ENCODE measurements at places on chromosomes 3 and 15.
A peak's percentile ranks its signal among the peaks of the same experiment; 100 is the strongest.

- DNase-seq = no peak
Measured at GRCh38 chr3:23837691-23838090, 31.9 kb downstream of the UBE2E1 start.

GRCh38 chr3:30428251-30428650 lies 178.2 kb upstream of the TGFBR2 start:
- peak; percentile 46 for DNase-seq

DNA sequence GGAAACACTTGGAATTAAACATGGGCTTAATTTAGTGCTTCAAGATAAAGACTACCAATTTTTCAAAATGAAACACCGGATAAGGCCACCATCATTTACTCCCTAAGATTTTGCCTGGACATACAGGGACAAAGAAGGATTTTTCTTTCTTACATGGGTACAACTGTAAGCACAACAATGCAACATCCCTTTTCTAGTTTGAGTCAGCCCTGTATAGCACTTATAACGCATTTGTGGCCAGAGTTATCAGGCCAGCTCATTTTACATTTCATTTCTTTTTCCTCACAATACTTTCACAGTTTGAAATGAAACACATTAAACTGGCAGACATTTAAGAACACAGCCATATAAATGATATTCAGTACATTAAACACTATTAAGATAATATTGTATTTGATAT lies 9.8 kb upstream of the SUCNR1 start:
- no peak for DNase-seq

DNA sequence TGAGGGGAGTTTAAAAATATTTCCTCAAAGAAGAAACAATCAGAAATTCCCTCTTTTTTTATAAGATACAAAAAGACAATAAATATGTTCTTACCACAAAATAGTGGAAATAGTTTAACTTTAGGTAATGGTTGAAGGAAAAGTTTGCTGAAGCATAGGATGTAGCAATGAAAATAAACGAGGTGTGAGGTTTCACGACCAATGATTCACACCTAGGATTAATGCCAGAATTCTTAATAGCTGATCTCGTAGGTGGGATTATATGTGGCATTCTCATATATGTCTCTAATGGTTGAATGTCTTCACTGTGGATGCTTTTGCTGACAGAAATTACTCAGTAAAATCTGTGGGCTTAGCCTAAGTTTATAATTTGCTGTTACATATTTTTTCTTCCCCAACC lies 467.7 kb downstream of the FGF12 start:
- DNase-seq = no peak

DNA sequence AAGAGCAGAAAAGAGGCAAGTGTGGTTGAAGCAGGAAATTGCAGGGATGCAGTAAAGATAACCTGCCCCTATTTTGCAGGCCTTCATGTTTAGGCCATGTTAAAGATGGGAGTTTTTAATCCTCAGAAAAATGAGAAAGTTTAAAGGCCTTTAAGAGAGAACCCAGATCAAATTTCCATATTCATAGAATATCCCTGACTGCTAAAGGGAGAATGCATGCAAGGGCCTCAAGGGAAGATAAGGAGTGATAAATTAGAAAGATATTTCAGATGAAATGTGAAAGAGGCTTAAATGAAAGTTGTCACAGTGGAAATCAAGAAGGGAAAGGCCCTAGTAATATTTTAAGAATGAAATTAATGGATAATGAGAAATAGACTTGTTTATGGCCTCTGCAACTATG lies 292.1 kb downstream of the SATB1 start:
- no peak for DNase-seq

DNA sequence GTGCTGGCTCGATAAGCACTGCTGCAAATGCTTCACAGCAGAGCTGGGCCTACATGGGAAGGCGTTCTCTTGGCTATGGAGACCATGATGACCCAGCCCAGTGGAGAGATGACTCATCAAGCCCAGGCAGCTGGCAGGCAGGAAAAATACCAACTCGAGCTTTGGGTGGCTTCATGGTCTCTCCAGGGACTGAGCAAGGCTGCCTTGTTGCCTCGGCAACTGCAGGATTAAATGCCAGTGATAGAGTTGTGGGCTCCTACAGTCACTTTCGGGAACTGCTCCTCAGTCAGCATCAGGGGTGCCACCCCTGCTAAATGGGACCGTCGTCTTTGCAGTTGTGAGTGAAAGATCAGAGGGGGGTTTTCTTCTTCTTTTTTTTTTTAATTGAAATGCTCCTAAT lies 54.6 kb upstream of the MYZAP start:
- DNase-seq = no peak

DNA sequence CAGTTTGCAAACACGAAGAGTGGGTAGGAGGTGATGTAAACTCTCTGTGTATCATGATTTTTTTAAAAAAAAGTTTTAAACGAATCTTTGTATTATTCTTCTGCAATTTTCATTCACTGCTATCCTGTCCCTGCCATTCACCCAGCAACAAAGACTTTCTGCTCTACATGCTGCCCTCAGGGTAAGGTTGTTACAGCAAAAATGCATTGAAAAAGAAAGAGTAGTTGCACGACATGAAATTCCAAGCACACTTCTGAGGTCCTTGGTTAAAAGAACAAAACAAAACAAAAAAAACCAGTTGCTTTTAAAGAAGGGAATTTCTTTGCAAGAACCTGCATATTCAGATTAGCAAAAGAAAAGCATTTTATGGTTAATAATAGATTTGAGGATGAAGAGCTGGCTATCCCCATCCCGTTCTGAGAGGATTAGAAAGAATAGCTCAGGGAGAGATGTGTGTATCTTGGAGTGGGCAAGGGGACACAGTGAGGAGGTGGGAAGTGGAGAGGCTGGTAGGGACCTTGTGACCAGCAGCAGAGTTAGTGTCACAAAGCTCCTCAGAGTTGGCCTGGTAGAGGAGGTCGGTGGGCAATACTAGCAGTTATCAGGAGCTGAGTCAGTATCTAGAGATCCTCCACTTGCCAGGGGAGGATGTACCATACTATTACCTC lies 290.8 kb downstream of the NEK10 start:
- no peak for DNase-seq

DNA sequence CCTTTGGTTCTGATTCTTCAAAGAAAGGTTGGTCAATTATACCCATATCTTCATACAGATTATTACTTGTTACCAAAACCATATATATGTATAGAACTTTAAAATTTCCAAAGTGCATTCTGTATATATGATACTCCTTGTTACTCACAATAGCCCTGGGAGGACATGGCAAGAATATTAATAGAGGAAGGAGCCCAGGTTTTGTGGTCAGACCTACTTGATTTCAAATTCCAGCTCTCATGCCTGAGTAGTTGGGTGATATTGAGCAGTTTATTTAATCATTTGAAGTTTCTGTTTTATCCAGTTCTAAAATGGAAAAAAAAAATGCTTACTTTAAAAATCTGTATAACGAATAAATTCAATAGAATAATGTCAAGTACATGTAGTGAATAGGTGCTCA lies 2.5 kb downstream of the IL1RAP start:
- DNase-seq = no peak

DNA sequence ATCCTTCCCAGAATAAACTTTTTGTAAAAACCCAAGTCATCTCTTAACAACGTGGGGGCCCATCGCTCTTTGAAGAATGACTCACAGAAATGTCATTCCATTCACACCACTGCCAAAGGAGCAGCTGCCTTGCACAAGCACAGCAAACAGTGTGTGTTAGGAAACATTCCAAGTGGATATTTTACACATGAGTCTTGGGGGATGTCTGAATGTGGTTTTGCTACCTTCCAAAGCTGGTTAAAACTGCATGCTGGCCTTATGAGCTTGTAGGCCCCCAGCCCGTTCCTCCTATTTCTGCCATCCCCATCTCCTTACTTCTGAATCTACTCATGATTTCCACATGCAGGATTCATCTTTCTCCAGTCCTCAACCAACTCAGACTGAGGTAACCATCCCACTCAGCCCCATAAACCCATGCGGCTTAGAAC lies 130.8 kb downstream of the CPNE4 start:
- no peak for DNase-seq

- DNase-seq = peak; percentile 52
Measured at GRCh38 chr3:48565591-48566400, 2.2 kb upstream of the UCN2 start.

DNA sequence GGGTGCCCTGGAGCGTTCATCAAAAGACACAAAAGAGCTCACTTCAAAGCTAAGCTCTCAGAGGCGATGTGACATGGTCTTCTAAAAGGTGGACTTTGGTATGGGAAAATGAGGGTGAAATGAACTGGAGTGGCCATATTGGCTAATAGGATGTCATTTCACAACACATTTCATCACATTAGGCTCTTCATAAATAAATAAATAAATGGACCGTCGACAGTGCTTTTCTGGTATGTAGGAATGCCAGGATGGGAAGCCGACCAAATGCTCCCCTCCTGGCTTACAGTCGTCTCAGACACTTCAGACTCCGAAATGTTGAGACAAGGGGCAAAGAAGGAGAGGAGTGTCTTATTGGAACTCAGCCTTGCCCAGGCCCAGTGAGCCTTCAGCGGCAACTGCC lies 383.0 kb downstream of the NTRK3 start:
- no peak for DNase-seq

- DNase-seq = no peak
Measured at GRCh38 chr3:46102059-46102779, 74.9 kb upstream of the XCR1 start.

GRCh38 chr3:34107669-34108068 lies 309.2 kb downstream of the PDCD6IP start:
- peak; percentile 25 for DNase-seq

DNA sequence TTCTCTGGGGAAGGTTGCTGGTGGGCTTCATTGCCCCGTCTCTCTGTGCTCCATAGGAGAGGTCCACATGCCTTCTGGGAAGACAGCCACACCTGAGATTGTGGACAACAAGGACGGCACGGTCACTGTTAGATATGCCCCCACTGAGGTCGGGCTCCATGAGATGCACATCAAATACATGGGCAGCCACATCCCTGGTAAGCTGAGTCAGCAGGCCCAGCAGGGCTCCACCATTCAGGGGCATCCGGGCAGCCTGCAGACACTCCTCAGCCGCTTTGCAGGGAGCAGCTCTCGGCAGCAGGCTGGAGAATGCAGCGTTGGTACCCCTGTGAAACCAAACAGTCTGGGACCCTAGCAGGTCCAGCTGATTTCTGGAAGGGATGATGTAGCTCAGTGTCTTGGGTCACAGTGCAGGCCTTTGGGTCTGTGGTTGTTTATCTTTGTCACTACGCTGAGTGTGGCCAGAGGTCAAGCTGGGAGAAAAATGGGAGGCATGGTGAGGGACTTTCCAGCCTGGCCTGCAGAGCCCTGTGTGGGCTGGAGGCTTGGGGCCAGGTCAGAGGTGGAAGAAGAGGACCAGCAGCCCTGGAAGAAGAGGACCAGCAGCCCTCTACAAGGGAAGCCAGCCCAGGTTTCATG lies 67.2 kb downstream of the DNASE1L3 start:
- DNase-seq = no peak

- DNase-seq = no peak
Measured at GRCh38 chr3:194537732-194538247, 51.0 kb upstream of the ATP13A3 start.

GRCh38 chr15:99818872-99819271 lies 85.6 kb upstream of the LYSMD4 start:
- DNase-seq = no peak

- no peak for DNase-seq
Measured at GRCh38 chr3:183377307-183377959, 51.0 kb downstream of the MCF2L2 start.

DNA sequence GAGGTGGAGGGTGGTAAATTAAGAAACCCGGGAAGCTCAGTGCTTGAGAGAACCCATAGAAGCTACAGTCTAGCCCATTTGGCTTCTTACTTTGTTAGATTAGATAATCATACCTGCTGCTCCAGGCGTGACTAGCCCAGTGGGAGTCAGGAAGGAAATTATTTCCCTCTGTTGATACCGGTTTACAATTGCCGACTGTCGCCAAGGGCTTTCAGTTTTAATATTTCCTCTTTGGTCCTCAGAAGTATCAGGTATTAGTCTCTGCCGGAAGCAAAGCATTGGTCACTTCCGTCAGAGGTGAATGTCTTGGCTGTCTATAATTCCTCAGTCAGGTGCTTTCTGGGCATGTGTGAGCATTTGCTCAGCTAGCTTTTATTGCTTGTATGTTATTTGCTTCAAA lies 75.2 kb downstream of the LPP start:
- DNase-seq = no peak

DNA sequence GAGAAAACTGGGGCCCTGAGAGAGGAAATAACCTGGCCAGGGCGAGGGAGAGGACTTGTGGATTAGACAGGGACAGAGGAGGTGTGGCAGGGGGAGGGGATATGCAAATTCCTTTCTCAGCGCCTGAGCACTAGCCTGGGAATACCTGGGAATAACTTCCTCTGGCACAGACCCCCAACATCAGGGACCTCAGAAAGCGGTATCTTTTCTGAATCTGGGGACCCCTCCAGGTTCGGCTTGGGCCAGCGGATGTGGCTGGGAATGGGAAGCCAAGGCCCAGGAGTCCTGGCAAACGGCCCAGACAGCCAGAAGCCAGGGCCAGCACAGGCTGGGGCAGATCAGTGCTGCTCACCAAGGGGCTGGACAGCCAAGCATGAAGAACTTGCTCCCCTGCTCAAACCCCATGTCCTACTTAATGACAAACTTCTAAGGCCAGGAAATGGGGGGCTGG lies 9.2 kb upstream of the ACSBG1 start:
- no peak for DNase-seq

DNA sequence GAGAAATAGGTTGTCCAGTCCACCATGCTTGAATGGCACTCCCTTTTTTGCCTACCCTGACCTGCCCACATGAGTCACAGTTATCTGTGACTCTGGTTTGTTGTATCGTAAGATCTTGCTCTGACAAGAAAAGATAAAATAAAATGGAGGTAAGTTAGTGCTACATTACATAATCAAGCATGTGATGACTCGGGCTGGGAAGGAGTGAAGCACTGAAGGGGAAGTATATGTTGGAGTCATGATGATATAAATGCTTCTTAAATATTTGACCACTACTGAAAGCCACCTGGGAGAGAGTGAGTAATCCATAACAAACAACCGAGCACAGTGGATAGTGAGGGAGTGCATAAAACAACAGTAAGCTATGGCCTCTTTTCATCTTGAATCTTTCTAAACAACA lies 124.4 kb downstream of the SHOX2 start:
- DNase-seq = no peak

- no peak for DNase-seq
Measured at GRCh38 chr3:111315930-111316587, 225.9 kb upstream of the CD96 start.

Data from suppressor macrophage treated with lipopolysaccharide for 4 hours (primary cell).